ENCODE measurements at places on chromosomes 6 and 20.
A peak's percentile ranks its signal among the peaks of the same experiment; 100 is the strongest.

- DNase-seq = no peak
Measured at GRCh38 chr6:152401978-152402377, 235.2 kb downstream of the SYNE1 start.

DNA sequence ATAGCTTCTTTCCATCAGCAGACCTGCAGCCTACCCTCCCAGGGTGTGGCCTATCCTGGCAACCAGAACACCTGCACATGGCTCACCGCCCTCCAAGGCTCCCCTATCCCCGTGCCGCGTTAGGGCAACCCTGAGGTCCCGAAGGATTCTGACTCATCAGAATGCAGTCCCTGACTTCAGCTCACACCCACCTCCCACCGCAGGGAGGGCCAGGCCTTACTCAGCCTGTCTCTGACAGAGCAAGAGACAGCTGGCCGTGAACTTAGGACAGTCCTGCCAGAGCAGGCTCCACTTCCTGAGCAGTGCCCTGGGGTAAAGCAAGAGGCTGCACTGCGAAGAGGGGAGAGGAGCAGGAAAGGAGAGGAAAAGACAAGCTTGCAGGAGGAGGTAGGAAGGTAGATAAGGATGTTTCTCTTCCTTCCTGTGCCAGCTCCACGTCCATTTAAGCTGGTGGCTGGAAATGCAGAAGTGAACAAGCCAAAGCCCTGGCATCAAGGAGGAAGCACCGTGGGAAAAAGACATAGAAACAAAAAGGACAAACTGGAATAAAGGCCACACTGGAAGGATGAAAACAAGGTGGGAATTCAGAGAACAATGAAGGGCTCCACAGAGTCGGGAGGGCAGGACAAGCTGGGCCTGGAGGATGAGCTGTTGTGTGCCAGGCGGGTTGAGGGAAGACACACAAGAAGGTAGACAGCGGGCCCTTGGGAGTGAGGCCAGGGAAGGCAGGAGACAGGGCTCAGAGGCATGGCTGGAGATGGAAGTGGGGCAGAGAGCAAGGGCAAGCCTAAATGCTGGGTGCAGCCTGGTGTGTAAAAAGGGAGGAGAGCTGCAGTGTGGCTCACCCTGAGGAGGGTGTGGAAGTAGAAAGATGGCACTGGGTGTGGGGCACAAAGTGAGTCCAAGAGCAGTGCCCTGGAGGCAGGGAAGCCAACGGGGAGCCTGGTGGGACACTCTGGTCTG is 102.7 kb downstream of the SLC23A2 start:
- DNase-seq = no peak

GRCh38 chr20:7775072-7775471 is 165.2 kb downstream of the HAO1 start:
- DNase-seq = no peak

DNA sequence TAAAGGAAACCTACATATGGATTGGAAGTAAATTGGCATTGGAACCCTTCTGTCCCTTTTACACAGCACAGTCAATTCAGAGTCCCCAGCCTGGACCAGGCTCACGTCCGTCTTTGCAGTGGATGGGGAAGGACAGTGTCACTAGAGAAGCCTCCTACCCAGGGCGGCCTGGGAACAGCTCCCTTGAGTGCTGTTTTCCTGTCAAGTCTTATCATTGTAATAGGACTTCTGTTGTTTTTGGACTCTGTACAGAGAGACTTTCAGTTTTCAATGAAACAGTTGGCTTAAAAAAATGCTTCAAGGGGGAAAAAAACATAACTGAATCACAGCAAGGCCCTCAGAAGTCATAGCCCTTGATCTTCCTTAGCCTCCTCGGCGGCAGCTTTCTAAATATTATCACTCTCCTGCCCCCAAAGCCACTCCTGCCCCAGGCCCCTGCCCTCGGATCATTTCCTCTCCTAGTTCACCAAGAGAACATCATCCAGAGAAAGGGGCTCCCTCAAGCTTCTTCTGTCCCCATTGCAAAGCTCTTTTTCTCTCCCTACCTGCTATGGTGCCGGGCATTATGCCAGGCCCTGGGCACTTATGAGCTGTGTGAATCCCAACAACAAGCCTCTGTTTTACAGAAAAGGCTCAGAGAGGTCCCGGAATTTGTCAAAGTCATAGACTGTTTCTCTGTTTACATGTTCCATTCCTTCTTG is 37.8 kb upstream of the CNKSR3 start:
- DNase-seq = no peak

- DNase-seq = no peak
Measured at GRCh38 chr6:41732149-41732548, 3.3 kb downstream of the TFEB start.

DNA sequence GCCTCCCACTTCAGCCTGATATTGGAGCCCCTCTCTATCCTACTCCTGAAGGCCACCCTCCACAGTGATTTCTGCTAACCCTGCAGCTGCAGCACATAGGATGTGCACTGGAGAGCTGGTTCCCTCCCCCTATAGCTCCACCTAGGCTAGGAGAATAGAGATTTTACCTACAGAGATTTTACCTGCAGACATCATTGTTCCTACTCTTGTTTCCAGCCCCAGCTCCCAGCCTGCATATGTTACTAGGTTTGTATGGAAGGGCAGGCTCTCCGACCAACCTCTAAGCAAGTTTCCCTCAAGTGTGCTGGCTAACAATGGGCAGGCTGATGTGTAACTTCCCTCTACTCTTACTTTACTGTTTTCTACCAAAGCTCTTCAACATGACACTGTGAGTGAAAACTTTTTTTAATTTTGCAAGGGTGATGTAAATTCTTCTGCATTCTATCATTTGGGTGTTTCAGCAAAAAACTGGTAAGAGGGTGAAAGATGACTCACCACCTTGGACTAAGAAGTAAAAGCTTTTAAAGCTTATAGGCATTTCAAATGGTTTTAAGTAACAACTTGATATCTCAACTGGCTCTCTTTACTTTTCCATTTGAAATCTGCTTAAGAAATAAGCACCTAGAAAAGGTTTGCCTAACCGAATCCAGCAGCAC is 106.8 kb downstream of the CDK19 start:
- no peak for DNase-seq

DNA sequence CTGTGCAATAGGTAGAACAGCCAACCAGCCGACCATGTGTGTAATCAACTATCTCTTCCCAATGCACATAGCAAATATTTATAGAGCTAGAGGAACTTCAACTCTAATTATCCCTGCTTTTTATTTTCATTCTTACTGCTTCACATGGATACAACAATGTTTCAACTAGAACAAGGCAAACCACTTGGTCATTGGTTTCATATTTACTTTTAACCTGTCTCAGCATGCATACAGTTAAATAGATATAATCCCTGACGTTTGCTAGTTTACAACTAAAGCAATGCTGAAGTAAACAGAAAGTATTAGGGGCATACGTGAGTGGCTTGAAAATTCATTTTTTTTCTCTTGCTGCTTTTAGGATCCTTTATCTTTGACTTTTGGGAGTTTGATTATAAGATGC is 318.5 kb upstream of the MAP3K7 start:
- DNase-seq = no peak

DNA sequence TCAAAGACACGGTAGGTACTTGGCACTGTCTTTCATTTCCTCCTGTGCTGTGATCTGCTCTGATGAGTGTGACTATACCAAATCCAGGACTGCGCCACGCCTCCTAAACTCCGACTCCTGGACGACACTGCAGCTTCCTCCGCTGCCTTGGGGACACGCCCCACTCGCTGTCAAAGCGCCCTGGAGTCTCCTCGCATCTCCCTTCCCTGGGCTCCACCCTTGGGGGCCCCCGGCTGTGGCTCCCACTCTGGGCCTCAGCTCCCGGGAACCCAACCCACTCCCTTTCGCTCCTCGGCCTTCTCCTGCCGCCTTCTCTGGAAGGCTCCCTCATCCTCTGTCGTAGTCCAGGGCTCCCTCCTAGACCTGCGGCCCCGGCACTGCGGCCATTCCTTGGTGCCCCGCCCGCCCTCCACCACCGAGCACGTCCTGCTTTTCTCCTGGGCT is 61.2 kb downstream of the RSPH3 start:
- DNase-seq = no peak

DNA sequence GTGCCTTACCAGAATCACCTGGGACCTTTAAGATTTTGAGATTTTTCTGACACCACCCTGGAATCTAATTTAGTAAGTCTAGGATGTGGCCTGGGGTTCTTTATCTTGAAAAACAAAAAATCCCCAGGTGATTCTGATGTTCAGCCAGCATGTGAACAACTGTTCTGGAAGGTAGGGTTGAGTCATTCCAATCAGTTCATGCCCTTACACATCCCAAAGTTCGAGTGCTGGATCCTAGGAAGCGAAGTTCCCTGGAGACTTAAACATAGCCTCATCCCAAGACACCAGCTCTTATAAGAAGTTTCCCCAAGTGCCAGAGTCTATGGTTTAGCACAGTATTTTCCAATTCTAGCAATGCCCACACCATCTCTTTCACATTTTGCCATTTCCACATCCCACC is 6.3 kb upstream of the TSHZ2 start:
- DNase-seq = no peak

DNA sequence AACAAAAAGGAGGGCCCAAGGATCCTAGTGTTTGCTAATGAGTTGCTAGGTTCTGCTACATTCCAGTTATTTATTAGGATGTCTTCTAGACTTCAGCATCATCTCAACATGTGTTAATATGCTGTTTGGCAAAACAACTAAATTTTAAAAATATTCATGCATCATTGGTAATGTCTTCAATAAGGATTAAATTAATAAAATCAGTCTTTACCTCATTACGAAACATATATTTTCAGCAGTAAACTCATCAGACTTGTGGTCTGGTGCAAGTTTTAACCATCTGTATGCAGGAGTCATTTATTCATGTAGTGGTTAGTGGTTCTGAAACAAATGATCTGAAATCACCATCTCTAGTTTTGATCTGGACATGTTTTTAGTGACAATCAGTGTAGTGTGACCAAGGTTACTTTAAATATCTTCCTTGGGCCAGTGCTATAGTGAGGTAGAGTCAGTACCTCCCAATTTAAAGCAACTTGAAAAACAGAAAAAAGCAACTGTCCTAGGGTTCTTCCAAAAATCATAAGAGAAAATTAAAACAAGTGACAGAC is 85.0 kb upstream of the KCNK16 start:
- DNase-seq = no peak

- no peak for DNase-seq
Measured at GRCh38 chr6:81054036-81054435, 698.4 kb downstream of the TENT5A start.

DNA sequence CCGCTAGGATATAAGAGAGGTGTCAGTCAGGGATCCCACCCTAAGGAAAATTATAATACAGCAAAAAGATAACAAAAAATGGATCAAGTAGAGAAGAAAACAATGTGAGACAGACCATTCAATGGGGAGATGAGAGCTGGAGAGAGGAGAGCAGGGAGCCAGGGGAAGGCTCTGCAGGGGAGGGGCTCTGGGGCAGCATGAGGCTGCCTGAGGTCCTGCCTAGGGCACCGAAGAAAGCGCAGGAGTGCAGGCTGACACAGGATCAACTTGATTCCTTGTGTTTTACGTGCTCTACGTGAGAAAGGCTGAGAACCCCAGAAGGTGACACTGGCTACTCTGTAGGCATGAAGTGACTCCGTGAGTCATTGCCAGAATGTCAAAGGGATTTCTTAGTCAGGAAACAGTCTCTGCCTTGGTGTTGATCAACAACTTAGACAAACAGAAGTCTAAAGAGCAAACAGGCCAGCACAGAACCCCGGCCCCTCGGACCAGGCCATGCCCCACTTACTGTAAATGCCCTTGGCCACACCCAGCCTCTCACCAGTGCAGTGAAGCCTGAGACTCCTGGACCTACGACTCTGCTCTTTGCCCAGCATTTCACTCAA is 290.1 kb upstream of the PRDM1 start:
- DNase-seq = no peak

- no peak for DNase-seq
Measured at GRCh38 chr6:66808771-66809170, 1101.7 kb upstream of the EYS start.

DNA sequence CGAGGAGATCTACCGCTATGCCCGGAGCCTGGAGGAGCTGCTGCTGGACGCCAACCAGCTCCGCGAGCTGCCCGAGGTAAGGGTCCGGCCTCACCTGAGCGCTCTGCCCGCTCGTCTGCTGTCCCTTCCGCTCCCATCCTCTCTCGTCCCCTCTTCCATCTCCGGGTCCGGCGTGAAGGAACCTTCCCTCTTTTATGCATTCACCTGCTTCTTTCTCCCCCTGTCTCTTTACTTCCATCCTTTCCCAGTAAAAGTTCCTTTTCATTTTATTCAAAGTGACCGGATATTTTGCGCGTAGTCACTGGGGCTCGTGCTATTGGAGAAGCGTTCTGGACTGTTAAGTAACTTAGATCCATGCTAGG is 516 bp downstream of the LRRC1 start:
- no peak for DNase-seq

- DNase-seq = peak; percentile 33
Measured at GRCh38 chr6:13418844-13419243, 68.6 kb downstream of the GFOD1 start.

DNA sequence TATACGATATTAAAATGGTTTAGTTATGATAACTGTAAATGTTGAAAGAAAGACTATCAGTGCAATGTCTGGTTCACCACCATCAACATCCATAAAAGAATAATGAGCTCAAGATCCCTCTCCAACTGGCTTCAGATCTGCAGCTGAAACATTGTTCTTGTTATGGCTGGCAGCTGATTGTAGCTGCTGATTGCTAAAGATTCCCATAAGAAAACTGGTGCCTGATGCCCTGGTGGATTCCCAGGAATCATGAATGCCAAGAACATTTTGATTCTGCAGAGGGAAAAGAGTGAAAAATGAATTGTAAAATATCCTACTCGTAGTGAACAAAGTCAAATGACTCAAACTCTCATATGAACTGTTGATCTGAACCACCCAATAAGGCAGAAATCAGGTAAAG is 1160.2 kb downstream of the EPHA7 start:
- DNase-seq = no peak

DNA sequence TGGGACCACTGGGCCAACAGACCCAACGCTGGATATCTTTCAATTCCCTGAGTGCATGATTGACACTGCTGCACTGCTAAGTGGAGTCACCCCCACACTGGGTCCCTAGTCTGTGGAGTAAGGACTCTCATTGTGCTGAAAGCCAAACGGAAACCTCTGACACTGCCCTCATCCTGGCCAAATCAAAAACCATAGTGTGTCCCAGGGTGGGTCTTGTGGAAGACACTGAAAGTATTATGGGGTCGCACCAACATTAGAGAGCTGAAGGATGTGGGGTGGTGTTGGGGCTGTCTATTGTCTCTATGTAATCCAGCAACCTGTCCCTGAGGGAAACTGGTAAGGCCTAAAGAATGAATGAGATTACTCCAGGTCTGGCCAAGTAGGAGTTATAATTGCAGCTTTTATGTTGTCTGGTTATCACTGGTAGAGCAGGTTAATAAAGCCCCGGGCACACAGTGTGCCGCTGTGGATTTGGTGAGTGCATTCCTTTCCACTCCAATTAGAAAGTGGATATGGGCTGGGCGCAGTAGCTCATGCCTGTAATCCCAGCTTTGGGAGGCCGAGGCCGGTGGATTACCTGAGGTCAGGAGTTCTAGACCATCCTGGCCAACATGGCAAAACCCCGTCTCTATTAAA is 57.9 kb downstream of the HLA-A start:
- DNase-seq = no peak

DNA sequence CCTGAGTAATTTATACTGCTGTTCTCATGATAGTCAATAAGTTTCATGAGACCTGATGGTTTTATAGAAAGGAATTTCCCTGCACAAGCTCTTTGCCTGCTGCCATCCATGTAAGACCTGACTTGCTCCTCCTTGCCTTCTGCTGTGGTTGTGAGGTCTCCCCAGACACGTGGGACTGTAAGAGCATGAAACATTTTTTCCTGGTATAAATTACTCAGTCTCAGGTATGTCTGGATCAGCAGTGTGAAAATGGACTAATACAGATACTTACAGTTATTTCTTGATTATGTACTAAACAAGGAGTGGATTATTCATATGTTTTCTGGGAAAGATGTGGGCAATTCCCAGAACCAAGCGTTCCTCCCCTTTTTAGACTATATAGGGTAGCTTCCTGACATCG is 1.9 kb upstream of the TRIM38 start:
- no peak for DNase-seq
